ENCODE measurements at places on chromosomes 2 and 18.

GRCh38 chr2:162824304-162824703 lies 14.3 kb downstream of the KCNH7 start:
- DNase-seq = no peak

DNA sequence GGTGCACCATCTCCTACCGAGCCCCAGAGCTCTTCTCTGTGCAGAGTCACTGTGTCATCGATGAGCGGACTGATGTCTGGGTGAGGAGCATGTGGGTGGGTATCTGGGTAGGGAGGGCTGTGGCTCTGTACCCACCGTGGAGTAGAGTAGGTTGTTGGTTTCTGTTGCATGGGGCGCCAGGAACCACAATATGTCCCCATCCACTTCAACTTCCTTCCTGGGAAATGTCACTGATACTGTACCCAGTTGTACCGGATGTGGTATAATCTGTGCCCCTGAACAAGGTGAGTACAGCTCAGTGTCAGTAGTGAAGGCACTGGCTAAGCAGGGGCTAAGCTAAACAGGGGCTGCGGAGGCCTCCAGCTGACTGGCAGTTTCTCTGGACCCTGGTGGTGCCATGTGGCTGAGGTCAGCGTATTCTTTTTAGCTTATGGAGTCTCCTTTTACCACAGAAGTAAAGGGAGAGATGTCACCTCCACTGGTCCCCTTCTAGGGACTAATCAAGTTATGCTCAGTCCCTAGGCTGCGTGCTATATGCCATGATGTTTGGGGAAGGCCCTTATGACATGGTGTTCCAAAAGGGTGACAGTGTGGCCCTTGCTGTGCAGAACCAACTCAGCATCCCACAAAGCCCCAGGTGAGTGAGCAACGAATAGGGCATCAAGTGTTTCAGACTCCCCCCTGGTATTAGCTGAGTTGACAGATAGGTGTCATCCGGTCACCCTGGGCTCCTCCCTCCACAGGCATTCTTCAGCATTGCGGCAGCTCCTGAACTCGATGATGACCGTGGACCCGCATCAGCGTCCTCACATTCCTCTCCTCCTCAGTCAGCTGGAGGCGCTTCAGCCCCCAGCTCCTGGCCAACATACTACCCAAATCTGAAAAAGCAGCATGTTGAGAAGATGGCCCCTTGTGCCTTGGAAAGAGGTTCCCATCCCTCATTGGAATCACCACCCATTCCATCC lies 2.7 kb downstream of the STK16 start:
- no peak for DNase-seq

GRCh38 chr2:150695451-150696135 lies 208.1 kb upstream of the RND3 start:
- no peak for DNase-seq

DNA sequence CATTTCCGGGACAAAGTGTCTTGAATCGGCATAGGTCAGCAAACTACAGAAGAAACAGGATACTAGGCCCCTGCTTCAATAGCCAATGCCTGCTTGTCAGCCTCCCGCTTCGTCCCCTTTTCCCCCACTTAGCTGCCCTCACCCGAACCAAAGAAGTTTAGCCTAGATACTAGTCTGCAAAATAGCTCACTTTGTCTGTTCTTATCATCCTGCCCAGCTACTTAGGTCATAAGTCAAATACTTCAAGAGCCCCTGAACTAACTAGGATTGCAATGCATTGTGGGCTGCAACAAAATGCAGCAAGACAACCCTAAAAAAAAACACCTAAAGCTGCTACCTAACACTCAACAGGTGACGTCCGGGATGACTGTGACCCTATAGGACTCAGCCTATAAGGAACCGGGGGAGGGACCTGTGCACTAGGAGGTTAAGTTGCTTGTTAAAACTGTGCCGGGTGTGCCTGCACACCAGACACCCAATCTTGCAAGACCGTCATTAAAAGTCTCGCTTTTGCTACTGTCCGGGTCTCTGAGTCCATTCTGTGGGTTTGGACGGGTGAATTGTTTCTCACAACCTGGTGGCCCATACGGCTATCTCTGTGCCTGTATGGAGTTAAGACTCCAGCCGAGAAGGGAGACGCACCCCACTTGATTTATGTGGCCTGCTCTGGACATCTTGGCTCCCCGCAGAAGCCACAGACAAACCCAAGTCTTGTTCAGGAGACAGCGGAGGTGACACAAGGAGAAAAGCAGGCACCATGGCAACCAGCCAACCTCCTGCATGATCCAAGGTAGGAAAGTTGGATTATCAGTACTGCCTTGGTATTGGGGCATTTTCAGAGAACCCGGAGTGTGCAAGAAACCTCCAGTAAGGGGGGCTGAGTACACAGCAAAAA lies 105.9 kb downstream of the HIBCH start:
- DNase-seq = no peak

DNA sequence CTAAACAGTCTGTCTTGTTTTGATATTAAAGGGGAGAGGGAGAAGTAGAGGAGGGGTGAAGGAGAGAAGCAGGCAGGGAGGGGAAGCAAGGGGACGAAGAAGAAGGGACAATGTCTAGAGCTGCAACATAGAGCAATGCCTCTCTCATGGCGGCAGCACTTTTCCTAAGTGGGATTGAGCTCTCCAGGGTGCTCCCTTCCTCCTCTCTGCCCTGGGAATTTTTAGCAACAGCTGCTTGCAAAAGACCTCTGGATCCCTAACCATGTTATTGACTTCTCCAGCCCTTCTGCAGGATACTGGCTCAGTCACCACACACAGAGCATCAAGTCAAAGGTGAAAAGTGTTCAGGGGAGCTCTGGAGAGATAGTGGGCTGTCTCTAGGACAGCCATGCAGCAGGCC lies 734.9 kb downstream of the EPHA4 start:
- no peak for DNase-seq

- DNase-seq = no peak
These were observed 5.4 kb downstream of the IMMT start for GRCh38 chr2:86189782-86190416.

- no peak for DNase-seq
These were observed 33.8 kb downstream of the GPC1 start for GRCh38 chr2:240469239-240469636.

- no peak for DNase-seq
These were observed 103.5 kb upstream of the PPP1CB start for GRCh38 chr2:28648147-28648546.

- DNase-seq = peak; percentile 60
These were observed 40.1 kb upstream of the TAF1B start for GRCh38 chr2:9803023-9803805.

- no peak for DNase-seq
These were observed 33.2 kb downstream of the ITGAV start for GRCh38 chr2:186623084-186623483.

DNA sequence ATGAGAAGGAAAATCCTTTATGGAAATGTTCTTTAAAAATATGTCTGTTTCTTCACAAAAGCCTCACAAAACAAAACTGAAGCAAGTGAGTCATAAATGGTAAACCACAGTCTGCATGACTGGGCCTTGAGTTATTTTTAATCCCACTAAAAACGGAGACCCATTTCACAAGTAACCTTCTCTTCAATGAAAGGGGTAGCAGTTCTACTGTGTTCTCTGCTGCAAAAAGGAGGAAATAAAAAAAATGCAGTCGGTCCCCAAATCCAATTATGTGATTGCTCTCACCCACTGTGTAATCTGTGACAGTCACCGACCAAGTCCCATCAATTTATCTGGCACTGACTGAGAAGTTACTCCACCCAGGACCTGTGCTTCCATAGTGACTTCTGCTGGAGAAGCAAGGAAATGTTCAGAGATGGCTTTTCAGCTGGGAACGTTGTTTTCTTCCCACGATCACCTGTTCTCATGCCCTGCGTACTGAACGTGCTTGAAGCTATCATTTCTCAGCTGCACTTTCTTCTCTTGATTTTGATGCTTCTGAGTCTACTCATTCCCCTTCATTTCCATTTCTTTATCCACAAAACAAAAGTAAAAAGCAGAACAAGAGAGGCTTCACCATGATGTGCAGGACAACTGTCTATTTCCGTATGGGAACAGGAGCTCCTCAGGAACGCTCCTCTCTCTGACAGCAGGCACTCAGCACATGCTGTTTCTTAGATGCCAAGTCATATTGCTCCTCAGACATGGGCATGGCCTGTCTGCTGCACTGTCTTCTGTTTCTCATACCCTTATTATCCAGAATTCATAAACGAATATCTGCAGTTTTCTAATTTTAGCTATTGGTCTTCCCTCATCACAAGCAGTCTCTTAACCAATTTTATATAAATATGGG lies 80.0 kb upstream of the TMEM200C start:
- DNase-seq = no peak

DNA sequence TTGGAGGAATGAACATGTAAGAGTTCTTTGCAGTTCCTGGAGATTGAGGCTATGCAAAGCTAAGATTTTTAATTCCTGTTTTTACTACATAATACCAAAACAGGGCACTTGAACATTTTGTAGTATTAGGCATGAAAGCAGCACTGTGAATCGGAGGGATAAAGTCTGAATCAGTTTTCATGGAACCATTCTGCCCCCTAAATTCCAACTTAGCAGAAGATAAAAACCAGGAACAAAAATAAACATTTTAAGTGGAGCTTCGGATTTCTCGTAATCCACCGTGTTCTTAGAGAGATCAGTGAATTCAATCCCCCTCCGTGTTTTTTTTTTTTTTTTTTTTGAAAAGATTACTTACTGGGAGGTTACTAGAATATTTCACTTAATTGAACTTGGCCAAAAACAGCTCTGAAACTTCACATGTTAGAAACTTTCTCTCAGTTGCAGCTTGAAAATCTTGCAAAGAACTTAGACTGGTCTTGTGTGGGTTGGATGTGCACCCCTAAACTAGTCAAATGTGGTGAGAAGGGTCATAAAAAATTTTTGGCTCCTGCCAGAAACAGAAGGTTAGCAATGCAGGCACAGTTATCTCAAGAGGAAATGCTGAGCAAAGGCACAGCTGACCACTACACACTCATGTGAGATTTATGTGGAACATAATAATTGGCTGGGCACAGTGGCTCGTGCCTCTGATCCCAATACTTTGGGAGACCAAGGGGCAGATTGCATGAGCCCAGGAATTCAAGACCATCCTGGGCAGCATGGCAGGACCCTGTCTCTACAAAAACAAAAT lies 145.4 kb upstream of the RNF152 start:
- DNase-seq = no peak

GRCh38 chr2:221482666-221483455 lies 89.2 kb downstream of the EPHA4 start:
- DNase-seq = no peak

DNA sequence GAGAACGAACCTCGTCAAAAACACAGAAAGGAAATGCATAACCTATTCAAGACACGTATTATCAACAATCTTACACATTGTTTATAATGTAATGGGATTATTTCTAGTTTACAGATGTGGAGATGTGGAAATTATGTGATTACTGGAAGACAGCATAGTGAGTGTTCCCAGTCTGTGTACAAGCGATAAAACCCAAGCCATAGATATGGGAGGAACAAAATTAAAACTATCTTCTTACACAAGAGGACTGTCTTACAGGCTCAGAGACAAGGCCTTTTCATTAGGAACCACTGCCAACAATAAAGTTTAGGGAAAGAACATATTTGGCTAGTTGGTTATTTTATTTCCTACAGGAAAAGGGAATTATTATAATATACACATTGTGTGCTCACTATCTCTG lies 20.3 kb downstream of the COBLL1 start:
- DNase-seq = no peak

DNA sequence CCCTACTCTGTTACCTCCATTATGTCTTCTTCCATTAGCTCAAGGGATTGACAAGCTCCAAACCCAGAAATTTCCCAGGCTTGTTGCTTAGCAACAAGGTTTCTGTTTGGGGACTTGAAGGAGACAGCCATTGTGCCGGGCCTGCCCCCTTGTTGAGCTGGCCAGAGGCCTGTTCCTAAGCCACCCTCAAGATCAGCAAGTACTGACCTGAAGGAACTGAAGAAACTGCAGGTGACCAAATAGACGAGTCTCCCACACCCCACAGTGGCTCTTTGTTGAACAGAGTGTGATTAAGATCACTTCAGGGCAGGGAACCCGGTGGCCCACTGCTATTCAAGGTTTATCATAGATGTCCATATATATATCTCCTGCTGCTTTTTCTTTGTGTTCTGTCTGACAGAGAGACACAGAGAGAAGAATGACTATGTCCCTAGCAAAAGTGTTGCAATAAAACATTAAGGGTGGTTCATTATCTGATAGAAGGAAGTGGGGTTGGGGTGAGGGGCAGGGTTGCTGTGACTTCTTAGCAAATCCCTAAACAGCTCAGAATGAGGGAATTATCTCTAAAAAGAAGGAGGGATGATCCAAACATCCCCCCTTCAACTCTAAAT lies 69.2 kb downstream of the RNF144A start:
- no peak for DNase-seq

DNA sequence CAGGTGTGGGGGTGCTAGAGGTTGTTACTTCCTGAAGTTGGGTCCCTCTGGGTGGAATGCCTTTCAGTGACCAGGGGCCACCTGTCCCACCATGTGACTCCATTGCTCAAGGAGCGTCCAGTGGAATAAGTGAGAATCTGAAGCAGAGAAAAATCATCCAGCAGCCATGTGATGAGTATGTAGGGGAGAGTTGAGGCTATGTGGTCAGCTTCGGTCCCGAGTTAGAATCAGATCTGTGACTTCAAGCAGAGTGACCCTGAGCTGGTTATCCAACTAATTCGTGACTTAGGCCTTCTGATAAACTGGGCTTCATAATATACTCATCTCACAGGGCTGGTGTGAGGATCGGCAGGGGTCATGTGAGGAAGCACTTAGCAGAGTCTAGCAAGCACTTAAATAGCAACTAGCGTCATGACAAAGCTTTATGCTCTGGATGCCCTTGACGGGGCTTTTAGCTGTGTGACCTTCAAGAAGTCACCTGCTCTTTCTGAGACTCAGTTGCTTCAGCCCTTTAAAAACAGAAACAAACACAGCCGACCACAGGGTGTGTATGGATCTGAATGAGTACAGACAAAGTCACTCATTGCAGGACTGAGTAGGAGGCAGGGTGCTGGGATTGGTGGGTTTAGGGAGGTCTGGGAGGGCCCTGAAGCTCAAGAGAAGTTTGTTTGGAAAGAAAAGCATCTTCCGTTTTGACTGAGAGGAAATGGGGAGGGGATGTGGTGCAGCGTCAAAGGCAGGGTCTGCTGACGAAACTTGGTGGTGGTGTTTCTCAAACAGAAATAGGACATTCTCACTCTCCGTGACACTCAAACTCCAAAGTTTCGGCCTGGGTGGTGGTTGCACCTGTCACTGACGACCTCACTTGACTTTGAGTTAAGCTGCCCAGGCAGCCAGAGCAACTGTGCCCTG lies 264.0 kb upstream of the CXCR4 start:
- DNase-seq = no peak

GRCh38 chr2:62482558-62483352 lies 23.2 kb downstream of the TMEM17 start:
- DNase-seq = no peak

Measured in HT-29 (cell line).